ENCODE measurements at places on chromosomes 16 and 17.

DNA sequence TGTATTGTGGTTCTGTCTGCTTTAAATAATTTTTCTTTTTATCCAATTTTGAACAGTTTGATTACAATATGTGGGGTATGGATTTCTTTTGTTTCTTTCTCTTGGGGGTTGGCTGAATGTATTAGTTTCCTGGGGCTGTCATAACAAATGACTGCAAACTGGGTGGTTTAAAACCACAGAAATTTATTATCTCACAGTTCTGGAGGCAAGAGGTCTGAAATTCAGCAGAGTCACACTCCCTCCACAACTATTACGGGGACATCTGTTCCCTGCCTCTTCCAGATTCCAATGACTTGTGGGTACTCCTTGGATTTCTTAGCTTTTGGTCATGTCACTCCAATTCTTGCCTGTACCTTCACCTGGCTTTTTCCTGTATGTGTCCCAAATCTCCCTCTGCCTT is 23.7 kb downstream of the COX11 start:
- DNase-seq: peak; percentile 57

- no peak for DNase-seq
Measured at GRCh38 chr16:89561142-89561883, 831 bp downstream of the RPL13 start.

DNA sequence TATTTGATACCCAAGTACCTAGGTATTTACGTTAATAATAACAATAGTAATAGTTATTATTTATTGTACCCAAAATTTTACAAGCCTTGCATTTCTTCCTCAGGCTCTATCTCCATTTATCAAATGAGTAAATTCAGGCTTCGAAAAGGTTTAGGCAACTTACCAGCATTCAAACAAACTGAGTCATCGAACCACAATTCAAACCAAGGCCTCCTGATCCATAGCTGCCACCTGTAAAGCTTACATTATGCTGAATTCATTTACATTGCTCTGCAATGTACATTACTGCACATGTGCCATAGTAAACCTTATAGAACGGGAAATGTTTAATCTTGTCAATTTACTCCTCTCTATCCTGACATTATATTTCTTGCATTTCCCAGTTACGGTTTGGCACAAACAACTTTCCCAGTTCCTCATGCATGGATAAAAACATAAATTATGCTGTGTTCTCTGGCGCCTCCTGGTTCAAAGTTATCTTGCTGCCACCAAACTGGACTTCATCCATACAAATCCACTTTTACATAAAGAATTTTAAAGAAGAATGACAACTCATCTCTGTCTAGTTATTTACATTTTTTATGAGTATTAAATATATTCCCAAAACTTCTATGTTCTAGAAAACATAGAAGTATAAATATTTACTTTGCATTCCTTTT is 360.6 kb upstream of the SOX9 start:
- DNase-seq: no peak

DNA sequence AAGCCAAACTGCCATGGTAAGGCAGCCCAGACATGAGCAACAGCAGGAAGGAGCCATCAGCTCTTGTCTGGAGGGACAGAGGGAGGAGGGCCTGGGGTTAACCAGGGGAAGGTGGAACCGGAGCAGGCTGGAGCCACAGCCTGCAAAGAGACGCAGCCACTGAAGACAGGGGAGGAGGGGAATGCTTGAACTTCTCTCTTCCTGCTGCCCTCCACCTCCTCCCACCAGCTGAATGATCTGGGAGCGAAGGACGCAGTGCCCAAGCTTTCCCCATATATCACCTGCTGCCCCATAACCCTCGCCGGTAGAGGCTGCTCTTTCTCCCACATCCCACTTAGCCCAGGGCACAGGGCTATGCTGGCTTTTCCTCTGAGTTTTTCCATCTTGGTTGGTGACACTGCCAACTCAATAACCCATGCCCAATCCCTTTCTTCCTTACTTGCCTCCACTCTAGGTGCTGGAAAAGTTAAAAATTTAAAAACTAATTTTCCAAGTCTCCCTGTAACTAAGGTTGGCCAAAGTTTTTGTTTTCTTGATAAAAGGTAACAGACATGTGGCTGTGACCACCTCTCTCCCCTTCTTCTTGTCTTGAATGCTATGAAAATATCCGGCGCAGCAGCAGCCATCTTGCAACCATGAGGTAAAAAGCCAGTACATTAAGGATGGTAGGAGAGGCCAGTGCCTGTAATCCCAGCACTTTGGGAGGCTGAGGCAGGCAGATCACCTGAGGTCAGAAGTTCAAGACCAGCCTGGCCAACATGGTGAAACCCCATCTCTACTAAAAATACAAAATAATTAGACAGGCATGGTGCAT is 21.8 kb upstream of the CACNG4 start:
- no peak for DNase-seq

- DNase-seq: peak; percentile 57
Measured at GRCh38 chr17:7897090-7897489, 8.5 kb downstream of the CHD3 start.

DNA sequence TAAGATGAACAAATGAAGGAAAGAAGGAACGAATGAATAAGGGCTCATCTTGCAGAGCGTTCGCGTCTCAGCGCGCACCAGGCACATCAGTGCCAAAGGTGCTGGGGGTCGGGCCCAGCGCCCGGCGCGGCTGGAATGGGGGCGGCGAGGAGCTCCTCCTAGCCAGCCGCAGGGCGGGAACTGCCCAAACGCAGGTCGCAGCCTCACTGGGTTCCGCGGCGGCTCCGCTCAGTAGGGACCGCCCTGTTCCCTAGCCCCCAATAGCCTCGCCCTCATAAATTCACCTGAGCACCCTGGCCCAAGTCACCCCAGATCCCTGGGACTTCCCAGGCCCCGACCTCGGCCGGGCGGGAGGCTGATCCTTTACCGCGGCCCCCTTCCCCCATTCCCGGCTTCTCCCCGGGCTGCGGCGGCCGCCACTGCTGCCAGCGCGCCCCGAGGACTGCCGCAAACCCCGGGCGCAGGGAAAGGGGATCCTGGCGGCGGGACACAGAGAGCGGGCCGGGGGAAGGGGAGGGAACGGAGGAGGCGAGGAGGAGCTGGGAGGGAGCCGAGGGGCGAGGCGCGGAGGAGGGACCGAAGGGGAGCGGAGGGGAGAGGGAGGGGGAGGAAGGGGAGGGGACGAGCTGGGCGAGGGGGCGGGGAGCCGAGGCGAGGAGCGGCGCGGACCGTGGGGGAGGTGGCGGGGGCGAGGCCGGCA is 377 bp upstream of the CRHR1 start:
- DNase-seq: no peak

DNA sequence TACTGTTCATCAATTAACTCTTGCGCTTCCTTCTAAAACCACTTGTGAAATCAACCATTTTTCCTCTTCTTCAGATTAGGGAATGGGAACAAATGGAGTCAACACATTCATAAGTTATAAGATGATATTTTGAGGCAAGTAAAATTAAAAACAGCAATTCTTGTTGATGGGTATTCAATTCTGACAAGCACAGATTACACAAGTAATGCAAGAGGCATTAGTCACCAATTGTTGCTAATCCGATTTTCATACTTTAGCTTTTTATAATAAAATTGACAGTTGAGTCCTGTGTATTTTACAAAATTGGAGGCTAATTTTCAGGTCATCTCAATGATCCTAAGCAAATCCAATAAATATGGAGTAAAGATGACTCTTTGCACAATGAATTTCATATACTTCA is 918.4 kb upstream of the SOX9 start:
- DNase-seq: no peak

- DNase-seq: no peak
Measured at GRCh38 chr16:14148016-14148415, 76.9 kb downstream of the MRTFB start.

- DNase-seq: no peak
Measured at GRCh38 chr16:8630255-8630953, 8.9 kb downstream of the METTL22 start.

DNA sequence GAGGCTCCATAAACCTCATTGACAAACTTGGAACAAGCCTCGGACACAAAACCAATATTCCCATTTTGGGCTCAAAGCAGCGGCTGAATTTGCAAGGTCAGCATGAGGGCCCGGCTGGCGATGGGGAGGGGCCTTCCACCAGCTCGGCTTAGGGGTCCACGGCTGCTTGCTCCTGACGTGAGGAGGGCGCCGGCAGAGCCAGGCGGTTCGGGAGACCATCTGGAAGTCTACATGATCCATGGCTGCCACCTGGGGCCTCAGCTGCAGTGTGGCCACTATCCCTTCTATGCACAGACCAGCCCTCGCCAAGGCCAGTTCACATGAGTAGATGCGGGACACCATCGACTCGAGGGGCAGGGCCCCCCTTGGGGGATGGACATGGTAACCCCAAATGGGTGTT is 39.1 kb downstream of the NDEL1 start:
- DNase-seq: no peak

GRCh38 chr16:73565263-73565662 is 517.3 kb upstream of the ZFHX3 start:
- DNase-seq: no peak

- no peak for DNase-seq
Measured at GRCh38 chr17:15971098-15971678, 26.3 kb downstream of the ADORA2B start.

DNA sequence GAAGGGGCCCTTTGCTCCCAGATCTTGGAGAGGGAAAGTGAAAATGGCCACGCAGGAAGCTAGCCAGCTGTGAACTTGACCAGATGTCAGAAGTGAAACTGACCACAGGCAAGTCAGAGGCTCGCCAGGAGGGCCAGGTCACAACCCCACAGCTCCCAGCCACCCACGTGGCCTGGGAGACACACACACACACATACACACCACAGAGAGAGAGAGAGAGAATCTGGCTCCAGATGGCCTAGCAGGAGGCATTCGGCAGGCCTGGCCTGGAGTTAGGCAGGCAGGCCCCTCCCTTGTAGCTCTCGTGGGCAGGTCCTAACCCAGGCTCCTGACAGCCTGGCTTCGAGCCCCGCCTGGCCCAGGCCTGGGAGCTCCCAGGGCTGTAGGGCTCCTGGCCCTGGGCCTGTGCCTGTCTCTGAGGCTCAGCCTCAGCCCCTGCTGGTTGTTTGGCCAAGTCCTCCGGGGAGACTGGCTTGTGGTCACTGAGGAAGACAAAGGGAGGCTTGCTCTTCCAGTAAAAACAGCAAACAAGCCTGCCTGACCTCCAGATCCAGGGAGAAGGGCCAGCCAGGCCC is 20.2 kb downstream of the NGFR start:
- peak; percentile 94 for DNase-seq
